ENCODE measurements at places on chromosomes 13 and 19. TPM values are rescaled to one million over a fixed set of nuclear protein-coding genes. Genes with fewer than 3 reads are reported as not detected.

The ZSWIM4 gene
- polyA plus RNA-seq, result 2.9 TPM

The C19orf67 gene
- not detected for polyA plus RNA-seq

The ATXN8OS gene
- polyA plus RNA-seq, result 0.63 TPM

The FRY gene
- polyA plus RNA-seq, result 53.1 TPM

DNA sequence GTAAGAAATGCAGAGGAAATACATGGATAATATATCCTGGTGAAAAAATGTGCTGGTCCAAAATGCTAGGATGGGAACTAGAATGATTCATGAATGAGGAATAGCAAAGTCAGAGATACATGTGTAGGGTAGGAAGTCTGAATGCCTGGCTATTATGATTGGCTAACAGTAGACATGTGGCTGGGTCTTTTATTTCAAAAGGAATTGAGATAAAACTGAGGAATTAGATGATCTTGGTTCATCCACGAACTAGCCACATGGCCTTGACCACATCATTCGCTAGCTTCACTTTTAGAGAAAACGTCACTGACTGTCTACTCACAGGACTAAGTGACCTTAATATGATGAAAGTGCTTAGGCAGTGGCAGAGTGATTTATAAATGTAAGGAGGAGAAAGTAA is 103.1 kb downstream of the TRPC4 start:
- DNase-seq, result no peak

All from forelimb muscle (tissue), 1 donor.